ENCODE measurements at places on chromosomes 11 and 22.

- no peak for DNase-seq
Measured at GRCh38 chr22:42959576-42960509, 55.1 kb downstream of the PACSIN2 start.

- no peak for DNase-seq
Measured at GRCh38 chr11:72643547-72643946, 30.7 kb downstream of the PDE2A start.

DNA sequence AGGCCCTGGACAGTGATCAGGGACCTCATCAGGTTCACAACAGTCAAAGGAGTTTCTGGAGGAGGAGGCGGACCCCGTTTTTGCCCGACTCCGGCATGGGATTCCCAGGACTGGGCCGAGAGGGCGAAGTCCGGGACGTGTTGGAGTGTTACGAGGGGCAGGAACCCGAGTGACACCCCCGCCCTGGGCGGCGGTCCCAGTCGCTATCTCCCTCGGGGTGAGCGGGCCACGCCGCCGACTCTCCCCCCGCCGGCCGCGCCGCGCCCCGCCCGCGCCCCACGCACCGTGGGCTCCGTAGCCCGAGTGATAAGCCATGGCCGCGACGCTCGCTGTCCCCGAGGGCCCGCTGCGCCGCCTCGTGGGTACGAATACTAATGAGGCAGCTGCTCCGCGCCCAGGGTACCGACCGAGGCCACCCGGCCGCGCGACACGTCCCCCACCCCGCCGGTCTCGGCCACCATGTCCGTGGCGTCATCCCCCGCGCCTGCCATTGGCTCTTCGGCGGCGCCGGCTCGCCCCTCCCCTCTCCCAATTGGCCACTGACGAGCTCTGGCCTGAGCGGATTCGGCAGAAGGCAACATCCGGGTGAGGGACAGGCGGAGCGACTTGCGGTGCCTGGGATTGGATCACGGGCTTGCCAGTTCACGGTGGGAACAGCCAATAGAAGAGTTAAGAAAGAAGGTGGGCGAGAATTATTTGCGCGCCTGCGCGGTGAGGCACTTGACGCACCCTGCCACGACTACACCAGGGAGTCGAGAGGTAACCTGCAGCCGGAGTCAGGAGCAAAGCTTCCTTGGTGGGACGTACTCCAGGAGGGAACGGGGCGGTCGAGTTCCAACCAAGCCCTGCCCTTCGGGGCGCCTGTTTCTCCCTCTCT, at the start of gene YIF1A:
Gene YIF1A, minus strand, starts transcription at position 473 of the 877 bp plus-strand sequence. Its CDS starts 158 bp downstream, at position 315.
- peak; percentile 99 for DNase-seq

DNA sequence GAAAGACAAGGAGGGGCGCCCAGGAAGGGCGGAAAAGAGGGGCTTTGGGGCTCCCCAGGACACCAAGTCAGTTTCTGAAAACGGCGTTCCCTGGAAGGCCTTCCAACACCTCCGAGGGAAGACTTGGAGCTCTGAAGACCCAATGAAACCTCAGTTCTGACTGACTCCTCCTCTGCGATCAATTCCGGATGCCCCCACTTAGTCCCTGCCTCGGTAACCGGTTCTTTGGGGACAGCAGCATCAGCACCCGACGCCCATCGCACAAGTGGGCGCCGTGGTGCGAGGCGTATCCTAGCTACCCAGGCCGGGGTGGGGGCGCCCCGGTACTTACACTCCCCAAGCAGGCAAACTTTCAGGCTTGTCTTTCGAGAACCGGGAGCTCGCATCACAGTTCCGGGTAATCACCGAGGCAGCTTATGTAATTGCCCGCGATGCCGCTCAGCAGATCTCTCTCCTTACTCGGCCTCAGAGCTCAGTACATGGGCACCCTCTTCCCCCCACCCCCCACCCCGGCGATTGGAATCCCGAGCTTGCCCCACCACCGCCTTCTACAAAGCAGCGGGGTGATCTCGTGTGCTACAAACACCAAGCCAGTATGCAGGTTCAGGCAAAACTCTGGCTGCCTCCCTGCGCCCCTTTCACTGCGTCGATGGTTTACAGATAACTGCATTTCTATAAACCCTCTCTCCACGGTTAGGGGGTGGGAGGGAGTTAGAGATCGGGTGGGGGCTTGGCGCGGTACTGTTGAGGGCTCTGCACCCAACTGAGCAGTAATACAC, 2.0 kb downstream of the TENM4 start:
- DNase-seq = no peak

- no peak for DNase-seq
Measured at GRCh38 chr22:34416022-34416860, 496.0 kb upstream of the LARGE1 start.

GRCh38 chr11:77525455-77526091, 51.7 kb upstream of the PAK1 start:
- DNase-seq = no peak

GRCh38 chr11:79050786-79051185, 390.0 kb downstream of the TENM4 start:
- DNase-seq = no peak

- no peak for DNase-seq
Measured at GRCh38 chr22:38744981-38745380, 10.8 kb downstream of the SUN2 start.

- no peak for DNase-seq
Measured at GRCh38 chr11:17153757-17154156, 54.0 kb downstream of the PIK3C2A start.

GRCh38 chr11:32437495-32438345, 2.4 kb upstream of the WT1 start:
- no peak for DNase-seq

All from NCI-H146 (cell line).